ENCODE measurements at places on chromosomes 13 and 19.

DNA sequence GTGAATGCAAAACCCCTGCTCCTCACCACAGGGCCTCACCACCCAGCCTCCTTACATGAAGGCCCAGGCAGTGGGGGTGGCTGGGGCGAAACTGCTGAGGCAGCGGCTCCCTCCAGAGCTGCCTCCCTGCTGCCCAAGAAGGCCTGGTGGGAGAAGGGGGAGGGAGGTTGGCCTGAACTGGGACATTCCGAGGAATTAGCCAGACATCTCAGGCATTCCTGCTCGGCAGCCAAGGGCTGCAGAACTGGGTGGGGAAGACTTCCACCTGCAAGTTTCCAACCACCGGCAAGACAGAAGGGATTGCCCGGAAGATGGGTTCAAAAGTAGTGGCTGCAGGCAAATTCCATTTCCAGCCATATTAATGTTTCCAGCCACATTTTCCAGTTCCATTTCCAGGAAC, 2.3 kb upstream of the PSPN start:
- no peak for DNase-seq

DNA sequence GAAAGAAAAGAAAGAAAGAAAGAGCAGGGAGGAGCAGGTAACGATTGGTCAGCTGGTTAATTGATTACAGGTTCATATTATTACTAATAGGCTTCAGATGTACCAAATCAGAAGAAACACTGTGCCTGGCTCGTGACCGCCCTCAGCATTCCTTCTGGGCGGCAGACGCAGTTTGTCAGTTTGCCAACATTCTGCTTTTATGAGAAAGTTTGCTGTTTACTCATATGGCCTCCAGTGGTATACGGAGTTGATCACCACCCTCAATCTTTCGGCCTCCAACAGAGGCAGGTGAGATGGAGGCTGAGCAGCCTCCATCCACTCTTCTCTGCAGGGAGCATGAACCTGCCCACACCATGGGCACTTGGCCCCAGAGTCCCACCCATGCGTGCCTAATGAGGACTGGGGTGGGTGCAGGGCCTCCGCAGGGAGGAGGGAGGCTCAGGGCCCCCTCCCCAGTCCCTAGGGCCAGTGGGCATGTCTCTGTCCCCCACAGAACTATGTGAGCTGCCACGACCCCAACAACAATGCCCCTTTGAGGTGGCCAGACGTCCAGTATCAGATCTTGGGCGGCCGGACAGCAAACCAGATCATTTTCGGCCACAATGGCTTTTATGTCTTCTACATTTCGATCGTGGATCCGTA, 8.8 kb downstream of the PRR22 start:
- no peak for DNase-seq

GRCh38 chr19:4373601-4374497, 26.5 kb downstream of the SH3GL1 start:
- DNase-seq: no peak

- no peak for DNase-seq
These were observed 160.5 kb downstream of the STK24 start for GRCh38 chr13:98416408-98416807.

GRCh38 chr19:4870025-4870700, 2.7 kb upstream of the PLIN3 start:
- DNase-seq: no peak

GRCh38 chr13:36549126-36549702, 116.9 kb downstream of the CCNA1 start:
- DNase-seq: no peak

DNA sequence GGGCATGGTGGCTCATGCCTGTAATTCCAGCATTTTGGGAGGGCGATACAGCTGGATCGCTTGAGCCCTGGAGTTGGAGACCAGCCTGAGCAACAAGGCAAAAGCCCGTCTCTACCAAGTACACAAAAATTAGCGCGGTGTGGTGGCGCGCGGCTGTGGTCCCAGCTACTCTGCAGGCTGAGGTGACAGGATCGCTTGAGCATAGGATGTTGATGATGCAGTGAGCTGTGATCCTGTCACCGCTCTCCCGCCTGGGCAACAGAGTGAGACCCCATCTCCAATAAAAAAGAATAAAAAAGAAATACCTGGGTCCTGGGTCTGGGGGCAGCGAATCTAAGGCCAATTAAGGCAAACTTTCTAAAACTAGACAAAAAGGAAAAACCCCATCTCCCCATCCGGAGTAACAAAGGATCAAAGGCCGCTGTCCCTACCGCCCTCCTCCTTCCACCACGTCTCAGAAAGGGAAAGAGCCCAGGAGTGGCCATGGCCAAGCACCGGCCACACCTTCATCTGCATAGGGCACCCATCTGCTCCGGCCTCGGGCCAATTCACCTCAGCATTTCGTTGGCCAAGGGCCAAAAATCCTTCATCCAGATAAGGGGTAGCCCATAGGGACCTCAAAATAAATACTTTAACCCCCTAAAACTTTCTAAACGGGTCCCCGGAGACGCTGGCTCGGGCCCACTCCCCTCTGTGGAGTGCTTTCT, 851 bp downstream of the ZNF320 start:
- DNase-seq: no peak

- no peak for DNase-seq
These were observed 630.9 kb upstream of the PCDH20 start for GRCh38 chr13:62046512-62046911.

DNA sequence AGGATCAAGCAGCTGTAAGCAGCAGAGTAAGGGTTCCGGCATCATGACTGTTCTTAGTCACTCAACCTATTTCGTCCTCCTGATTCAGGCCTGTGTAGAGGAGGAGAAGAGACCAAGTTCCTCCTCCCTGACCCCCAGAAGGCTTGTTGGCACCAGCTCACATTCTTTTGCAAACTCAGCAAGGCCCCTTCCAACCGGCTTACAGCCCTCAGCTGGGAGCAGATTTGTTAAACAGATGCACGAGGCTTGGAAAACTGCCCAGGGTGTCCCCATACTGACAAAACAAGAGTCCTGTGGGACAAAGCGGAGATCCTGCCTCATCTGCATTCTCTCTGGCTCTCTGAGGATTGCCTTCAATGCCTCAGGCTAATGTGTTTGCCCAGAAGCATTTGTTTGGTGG, 113.2 kb upstream of the SOX21 start:
- no peak for DNase-seq

DNA sequence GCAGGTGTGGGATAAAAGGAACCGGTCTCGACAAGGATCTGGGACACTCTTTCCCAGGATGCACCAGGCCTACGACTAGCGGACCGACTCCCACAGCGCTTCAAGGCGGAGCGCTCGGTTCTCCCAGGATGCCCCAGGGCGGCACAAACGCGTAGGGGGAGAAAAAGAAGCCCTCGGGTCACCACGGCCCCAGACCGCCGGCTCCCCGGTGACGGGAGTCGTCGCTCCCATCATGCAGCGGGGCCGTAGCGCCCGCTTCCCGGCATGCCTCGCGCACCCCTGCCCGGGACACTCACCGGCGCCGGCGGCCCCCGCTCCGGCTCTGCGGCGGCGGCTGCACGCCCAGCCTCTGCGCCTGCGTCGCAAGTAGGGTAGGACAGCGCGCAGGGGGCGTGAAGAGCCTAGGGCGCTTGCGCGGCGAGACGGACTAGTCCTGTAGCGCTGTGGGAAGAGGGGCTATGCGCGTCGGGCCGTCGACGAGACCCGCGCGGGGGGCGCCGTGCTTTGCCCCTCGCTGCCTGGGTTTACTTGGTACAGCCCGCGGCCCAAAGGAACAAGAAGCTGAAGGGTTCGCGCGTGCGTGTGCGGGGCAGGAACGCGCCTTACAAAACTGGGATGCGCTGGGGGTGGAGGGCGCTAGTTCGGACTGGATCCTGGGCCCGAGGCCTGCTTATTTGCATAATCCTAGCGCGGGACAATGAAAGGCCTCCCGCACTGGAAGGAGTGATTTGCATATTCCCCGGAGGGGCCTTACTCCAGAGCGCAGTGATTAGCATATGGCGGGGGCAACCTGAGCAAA, at the start of gene ZNF428:
Gene ZNF428 (minus strand): TSS at position 368 of the 799 bp plus-strand sequence. CDS start 5,325 bp downstream, outside the sequence.
- peak; percentile 87 for DNase-seq

DNA sequence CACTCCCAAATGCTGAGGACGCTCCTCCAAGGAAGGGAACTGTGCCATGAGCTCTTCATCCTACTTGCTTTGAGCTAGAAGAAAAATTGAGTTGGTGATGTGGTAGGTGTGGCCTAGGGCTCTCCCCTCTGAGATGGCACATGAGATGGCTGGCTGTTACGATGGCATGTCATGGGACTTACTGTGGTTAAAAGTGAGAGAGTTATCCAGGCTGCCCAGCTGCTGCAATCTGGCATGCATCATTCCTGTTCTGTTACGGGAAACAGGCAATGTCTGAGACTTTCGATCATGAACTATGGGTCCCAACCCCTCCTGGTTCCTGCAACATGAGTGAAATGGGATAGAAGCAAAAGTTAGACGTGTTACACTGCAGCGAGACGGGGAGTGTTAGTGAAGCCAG, 93.3 kb upstream of the SLC15A1 start:
- DNase-seq: no peak

DNA sequence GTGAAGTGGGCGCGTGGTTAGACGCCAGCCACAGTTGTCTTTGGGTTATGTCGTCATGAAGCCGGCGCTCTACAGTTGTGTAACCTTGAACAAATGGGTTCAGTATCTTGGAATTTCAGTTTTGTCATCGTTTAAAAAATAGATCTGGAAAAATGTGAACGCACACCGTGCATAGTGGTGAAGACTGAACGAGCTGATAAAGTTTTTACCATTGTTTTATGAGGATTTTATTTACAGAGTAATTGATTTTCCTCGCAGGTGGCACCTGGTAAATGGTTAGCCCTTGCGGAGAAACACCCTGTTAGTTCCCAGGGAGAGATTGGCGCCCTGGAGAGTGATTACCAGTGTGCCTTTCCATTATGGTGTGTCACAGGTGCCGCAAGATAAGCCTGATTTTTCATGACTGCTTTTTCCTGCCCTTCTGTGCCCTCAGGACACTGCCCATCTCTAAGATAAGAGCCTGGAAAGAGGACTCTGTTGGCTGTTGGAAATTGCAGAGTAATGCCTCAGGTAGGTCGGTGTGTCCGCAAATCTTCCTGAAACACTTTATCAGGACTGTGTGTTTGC, 577 bp downstream of the ZNF181 start:
- DNase-seq: no peak

DNA sequence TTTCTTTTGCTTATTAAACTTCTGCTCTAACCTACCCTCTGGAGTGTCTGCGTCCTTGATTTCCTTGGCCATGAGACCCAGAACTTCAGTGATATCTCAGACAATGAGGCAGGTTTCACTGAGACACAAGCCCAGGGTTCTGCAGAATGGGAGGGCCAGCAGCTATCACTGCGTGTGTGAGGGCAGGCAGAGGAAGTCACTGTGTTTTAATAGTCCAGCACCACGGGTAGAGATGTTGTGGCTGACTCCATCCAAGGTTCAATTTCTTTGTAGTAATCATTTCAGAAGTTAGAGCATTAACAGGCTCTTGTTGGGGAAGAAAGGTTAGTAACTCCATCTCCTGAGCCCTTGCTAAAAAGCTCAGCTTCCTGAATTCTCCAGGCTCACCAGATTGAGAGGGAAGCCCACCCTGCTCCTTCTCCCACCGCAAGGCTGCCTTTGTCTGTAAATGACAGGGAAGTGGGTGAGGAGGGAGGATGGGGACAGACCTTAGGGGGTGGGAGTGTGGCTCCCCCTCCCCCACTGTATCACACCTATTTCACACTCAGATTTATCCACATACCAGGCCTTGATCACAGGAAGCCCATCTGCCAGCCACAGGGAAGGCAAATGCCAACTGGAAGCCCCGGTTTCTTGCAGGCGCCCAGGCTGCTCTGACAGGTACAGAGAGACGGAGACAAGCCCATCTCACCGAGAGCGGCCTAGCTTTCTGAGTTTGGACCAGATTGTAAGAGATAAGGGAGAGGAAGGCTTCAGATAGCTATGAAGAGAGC, 2.1 kb downstream of the C19orf12 start:
- DNase-seq: no peak

DNA sequence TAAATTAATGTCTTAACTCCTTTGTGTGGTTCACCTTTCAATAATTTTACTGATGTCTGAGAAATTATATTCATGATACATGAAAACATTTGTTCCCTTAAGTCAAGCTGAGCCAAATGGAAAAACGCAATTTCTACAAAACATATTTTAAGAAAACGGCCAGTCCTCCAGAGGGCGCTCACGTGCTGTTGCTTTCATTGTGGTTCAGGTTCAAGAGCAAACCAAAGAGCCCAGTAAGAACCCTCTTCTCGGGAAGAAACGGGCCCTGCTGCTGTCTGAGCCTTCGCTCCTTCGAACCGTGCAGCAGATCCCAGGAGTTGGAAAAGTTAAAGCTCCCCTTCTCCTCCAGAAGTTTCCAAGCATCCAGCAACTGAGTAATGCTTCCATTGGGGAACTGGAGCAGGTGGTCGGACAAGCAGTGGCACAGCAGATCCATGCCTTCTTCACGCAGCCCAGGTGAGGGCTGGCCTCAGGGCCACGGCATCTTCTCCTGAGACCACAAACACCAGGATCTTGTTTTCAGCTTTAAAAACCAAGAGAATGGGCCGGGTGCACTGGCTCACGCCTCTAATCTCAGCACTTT, 4.3 kb downstream of the FAAP24 start:
- peak; percentile 41 for DNase-seq

- DNase-seq: no peak
These were observed 823 bp downstream of the FBXO17 start for GRCh38 chr19:38974624-38975213.

DNA sequence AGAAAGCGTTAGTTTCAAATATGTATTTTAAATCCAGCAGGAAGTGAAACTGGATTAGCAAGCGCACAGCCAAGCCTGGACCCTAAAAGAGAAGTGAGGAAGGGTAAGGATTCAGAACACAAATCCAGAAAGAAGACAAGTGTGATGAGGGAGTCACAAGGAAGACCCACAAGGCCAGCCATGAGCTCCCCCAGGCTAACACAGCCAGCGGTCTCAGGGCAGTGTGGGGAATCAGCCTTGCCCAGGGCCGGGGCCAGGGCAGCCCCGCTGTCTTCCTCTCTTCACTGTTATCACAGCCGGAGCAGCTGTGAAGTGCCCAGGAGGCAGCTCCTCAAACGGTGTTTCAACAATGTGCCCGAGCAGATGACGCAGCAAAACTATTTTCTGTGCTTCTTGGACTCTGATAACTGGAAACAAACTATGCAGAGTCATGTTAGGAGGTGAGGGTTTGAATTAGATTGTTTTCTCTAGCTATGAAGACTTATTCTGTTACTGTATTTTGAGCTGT, 12.2 kb upstream of the CDC16 start:
- DNase-seq: no peak

DNA sequence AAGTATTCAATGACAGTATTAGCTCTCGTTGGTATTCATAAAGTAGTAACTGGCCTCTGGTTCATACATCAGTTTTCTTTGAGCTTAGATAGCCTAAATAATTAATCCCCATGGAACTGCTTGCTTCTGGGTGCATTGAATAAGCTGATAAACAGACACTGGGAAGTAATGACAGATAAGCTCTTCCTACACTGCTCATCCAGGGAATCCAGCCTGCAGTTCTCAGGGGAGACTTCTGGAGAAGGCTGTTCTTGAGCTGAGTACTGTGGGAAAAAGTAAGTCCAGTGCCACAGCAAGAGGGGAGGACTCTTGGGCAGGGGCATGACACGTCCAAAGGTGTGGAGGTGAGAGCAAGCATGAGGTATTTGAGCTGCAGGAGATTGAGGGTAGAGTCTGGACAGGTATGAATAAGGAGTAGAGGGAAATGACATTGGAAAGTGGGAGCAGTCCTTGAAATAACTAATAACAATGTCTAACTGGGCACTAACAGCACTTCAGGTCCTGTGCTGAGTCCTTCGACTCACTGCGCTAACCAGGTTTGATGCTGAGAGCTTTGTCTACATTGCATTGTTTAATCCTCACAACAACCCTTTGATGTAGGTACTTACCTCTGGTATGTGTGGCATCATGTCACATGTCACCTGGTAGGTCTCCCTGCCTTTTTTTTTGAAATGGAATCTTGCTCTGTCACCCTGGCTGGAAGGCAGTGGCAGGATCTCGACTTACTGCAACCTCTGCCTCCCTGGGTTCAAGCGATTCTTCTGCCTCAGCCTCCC, 7.2 kb downstream of the GARRE1 start:
- DNase-seq: no peak

GRCh38 chr13:51632591-51633362, 48.5 kb downstream of the WDFY2 start:
- DNase-seq: no peak
